Neural progenitor cell (in vitro differentiated cells): ENCODE measurements at places on chromosomes 1 and 21. TPM values are rescaled to one million over a fixed set of nuclear protein-coding genes. Genes with fewer than 3 reads are reported as not detected.

DNA sequence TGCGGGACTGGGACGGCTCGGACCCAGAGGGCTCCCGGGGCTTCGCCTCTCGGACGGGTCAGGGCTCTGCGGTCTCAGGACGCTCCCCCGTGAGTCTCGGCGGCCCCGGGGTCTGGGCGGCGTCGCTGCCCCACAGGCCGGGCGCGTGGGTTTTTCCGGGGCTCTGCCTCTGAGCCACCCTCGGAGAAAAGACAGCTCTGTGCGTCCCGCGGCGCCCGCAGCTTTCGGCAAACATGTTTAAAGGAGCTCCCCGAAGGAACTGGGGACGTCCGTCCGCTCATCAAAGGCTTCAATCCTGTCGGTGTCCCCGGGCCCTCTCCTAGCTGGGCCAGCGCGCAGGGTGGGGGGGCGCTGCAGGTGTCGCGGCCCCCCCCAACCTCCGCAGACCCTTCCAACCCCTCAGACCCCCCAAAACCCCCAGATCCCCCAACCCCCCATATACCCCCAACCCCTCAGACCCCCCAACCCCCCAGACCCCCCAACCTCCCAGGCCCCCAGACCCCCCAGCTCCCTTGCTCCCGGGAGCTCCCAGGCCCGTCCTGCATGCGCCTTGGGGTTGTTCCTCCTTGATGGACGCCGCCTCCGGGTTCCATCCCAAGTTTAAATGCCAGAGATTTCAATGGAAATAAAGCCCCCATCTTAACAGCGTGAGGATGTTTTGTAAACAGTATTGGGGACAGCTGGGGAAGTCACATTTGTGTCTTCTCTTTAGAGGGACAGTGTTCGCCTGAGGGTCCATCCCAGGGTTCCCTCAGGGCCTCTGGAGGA, 996 bp upstream of the C1orf159 start:
- peak; percentile 54 for DNase-seq

DNA sequence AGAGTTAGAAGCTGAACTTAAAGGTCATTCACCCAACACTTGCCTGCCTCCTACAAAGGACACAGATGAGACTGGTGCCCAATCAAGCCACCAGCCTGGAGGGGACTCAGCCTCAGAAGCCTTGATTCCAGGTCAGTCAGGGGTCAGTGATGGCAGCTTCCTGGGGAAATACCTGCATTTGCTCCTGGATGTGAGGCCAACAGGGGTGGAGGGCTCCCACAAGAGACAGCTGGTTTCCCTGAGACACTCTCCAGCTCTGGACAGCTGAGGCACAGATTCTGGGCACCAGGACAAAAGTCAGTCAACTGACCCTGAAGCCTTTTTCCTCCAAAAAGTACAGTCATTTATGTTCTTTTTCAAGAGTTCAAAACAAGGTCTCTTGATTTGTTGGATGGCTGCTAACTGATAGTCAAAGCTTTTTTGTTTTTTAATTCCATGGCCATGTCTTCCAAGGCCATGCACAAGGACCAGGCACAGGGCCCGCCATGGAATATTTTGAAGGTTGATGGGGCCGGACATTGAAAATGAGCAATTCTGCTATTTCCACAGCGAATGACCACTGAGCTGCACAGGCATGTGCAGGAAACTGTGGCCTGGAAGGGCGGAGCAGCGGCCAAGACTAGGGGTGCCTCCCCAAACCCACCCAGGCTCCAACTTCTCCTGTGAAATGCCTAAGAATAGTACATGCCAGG, 1.8 kb downstream of the C2CD2 start:
- DNase-seq: no peak

DNA sequence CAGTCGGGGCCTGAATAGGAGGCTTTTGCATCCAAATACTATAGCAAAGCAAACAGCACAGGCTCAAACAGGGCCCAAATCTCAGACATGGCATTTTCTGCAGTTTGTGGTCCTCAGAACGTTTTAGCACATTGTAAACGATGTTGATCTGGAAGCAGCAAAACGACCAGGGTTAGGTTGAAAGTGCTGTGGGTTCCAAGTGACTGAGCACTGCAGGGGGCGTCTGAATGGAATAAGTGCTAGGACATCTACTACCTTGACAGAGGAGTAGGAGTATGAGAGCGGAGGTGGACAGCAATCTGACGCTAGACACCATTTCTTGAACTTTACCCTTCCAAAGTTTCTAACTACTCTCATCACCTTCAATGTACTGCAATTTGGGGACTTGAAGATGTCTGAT, 214.9 kb downstream of the BARHL2 start:
- DNase-seq: peak; percentile 43

- no peak for DNase-seq
These were observed 18.0 kb upstream of the IL20 start for GRCh38 chr1:206847337-206847834.

GRCh38 chr1:211652371-211652770, 23.1 kb downstream of the NEK2 start:
- no peak for DNase-seq

DNA sequence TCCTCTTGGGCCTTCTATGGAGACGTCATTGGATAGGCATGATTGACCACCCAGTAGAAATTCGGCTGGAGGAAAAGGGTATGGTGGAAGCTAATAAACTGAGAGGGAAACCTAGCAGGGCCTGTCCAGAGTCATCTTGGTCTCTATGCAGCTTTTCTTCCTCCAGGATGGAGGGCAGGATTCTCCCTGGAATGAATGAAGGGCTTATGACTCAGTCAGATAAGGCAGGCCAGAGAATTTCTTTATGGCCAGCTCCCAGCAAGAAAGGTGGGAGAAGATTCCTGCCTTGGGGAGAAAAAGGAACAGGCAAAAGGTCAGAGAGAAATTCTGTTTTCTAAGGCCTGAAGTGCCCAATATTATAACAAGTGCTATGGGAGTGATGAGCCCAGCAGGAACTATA, 17.1 kb downstream of the FBLIM1 start:
- no peak for DNase-seq

GRCh38 chr1:192277635-192278034, 39.2 kb upstream of the RGS21 start:
- DNase-seq: no peak

DNA sequence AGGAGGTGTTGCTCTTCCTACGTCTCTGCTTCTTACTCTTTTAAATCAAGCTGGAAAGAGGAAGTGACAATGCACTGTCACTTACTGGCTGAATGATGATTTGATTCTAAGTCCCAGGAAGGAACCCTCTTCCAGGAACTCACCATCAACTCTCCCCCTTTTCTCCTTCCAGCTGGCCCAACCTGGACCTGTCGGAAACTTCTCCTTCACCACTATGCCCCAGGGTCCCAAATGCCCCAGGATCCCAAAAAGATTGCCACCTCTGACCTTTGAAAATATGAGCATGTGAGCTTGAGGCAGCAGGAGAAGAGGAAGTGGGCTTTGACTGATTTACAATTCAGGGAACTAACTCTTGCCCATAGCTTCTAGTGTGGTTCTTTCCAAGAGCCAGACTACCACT, 5.3 kb upstream of the ADAMTS5 start:
- DNase-seq: no peak

DNA sequence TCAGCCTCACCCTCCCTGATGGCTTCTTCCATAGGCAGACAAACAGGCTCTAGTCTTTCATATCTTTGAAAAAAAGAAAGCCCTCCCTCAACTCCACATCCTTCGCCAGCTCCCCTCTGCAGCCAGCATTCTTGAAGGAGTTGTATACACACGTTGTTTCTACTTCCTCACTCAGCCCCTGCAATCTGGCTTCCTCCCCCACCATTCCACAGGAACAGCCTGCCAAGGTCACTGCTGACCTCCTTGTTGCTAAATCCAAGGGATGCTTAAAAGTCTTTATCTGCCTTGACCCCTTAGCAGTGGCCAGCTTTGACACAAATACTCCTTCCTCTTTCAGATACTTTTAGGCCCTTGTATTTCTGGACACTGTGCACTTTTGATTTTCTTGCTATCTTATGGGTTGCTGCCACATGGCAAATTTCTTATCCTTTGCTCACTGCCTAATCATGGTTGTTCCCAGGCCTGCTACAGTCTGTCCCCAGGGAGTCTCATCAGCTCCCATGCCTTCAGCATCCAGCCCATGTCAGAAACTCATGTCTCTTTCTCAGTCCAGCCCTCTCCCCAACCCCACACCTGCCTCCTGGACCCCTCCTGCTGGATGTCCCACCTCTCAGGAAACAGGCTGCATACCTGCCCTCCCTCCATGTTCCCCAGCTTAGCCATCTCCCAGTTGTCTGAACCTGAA, 8.3 kb downstream of the FAM229A start:
- no peak for DNase-seq

- DNase-seq: no peak
These were observed 38.3 kb downstream of the WDR3 start for GRCh38 chr1:117967881-117968280.

GRCh38 chr1:162248854-162249535, 127.7 kb downstream of the SPATA46 start:
- DNase-seq: peak; percentile 85

DNA sequence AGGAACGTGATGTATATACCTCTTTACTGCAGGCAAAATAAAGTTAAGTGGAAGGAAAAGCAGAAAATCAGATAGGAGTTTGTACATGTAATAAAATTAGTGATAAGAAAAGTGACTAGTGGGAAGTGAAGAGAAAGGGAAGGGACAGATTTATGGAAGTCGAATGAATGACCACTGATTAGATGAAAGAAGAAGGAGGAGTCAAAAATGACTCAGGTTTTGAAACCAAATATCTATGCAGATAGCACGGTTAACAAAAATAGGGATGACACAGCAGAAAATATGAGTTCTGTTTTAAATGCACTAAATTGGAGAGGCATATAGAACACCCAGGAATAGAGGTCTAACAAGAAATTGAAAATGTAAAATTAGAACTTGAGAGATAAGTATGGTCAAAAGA, 128.0 kb downstream of the HMCN1 start:
- DNase-seq: no peak

DNA sequence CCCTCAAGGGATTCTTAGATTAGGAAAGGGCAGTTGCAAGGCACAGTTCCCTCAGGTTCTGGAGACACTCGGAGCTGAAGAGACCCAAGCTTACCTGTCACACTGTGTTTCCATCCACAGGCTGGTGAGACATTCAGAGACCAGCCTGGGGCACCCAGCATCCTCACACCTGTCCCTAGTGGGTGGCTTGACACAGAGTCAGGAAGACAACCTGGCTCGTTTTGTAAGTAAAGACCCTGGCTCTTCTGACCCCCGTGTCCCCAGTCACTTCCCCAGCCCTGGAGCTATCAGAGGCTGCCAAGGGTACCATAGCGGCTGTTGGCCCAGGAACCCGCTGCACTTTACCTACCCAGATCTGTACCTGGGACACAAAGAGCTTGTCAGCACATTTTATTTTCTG, 409.8 kb downstream of the MATN1 start:
- no peak for DNase-seq

DNA sequence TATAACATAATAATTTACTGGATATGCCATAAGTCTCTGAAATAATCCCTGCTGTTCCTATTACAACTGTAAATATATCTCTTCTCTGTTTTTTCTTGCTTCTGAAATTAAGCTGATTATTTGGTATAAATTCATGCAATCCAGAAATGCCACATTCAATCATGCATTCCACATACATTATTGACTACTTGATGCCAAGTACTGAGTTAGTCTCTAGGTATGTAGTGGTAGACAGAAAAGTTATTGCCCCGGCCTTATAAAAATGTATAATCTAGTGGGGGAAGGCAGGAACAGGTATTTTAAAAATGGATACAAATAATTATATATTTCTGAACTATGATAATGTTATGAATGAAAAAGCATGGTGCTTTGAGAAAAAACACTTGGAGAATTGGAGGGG, 338.6 kb upstream of the SNX7 start:
- no peak for DNase-seq

GRCh38 chr1:84598846-84599741, 24.9 kb upstream of the CTBS start:
- no peak for DNase-seq

DNA sequence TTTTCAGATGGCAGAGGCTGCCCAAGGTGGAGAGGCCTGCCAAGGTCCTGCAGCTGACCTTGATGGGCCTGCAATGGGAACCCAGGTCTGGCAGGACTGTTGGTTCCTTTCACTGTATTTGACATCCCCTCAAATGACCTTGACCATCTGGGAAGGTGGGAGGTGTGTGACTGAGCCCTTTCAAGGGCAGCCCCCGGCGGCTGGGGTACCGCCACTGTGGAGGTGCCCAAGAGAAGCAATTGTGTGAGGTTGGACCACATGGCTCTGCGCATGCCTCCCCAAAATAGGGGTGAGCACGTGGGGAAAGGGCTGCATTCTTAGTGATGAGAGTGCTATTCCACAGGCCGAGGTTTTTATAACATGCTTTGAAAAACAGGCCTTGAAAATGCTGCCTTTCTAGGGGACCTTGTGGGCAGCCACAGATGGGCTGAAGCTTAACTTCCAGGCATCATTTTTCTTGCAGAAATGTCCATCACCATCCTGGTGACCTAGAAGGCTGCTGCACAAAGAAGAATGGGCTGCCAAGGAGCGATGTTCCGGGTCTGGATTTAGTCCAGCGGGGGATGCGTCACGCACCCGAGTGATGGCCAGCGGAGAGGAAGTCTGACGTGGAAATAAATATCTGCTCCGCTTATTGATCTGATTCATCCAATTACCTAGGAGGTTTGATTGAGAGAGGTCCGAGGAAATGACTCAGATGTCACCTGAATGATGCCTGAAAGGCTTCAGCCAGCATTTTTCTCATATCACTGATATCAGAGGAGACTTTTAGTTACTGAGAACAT, 16.5 kb upstream of the UTS2 start:
- DNase-seq: no peak

GRCh38 chr1:228691211-228691610, 44.1 kb upstream of the RHOU start:
- DNase-seq: no peak

- DNase-seq: no peak
These were observed 151.6 kb downstream of the CNIH3 start for GRCh38 chr1:224767676-224768075.

DNA sequence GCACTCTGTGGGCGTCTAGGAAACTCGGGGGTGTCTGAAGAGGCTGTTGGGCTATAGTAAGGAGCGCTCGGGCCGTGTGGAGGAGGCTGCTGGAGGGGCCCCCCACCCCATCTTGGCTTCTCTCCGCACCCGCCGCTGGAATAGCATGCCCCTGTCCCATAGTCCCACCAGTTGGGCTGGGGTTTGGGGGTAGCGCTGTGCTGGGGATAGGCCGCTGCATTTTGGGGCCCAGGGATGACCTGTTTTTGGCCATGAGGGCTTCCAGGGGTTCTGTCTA, 511 bp downstream of the EFNA3 start:
- no peak for DNase-seq

- no peak for DNase-seq
These were observed 169.0 kb downstream of the SMYD3 start for GRCh38 chr1:246338098-246338497.

The F13B gene
- not detected in 2 replicates for total RNA-seq

The WDR64 gene
- not detected in 2 replicates for total RNA-seq

The SLC45A1 gene
- 1.1 and 3.3 TPM in 2 replicates for total RNA-seq

The KCNJ15 gene
- not detected in 2 replicates for total RNA-seq

The IGSF5 gene
- total RNA-seq: 0.43 and 0.60 TPM in 2 replicates

The THEMIS2 gene
- 1.7 and 6.7 TPM in 2 replicates for total RNA-seq

The ETV3L gene
- 0.25 TPM in 1 of 2 replicates, not detected in the other for total RNA-seq

The RAB7B gene
- total RNA-seq: 0.22 TPM in 1 of 2 replicates, not detected in the other

The TFAP2E gene
- total RNA-seq: not detected in 2 replicates

The FPGT gene
- total RNA-seq: 12.9 and 17.2 TPM in 2 replicates

The LCE1C gene
- not detected in 2 replicates for total RNA-seq

The KMO gene
- not detected in 2 replicates for total RNA-seq

The OR2L2 gene
- not detected in 2 replicates for total RNA-seq

The HMGCS2 gene
- not detected in 2 replicates for total RNA-seq
